Stimulated activated effector memory CD8-positive, alpha-beta T cell treated with anti-CD3 and anti-CD28 coated beads, Interleukin-12 subunit alpha, Interleukin-12 subunit beta, amount 100 ng/mL, for 72 hours (primary cell): ENCODE measurements at places on chromosomes 1 and 21.
A peak's percentile ranks its signal among the peaks of the same experiment; 100 is the strongest.

- no peak for DNase-seq
Measured at GRCh38 chr1:66607458-66607857, 73.5 kb downstream of the SGIP1 start.

DNA sequence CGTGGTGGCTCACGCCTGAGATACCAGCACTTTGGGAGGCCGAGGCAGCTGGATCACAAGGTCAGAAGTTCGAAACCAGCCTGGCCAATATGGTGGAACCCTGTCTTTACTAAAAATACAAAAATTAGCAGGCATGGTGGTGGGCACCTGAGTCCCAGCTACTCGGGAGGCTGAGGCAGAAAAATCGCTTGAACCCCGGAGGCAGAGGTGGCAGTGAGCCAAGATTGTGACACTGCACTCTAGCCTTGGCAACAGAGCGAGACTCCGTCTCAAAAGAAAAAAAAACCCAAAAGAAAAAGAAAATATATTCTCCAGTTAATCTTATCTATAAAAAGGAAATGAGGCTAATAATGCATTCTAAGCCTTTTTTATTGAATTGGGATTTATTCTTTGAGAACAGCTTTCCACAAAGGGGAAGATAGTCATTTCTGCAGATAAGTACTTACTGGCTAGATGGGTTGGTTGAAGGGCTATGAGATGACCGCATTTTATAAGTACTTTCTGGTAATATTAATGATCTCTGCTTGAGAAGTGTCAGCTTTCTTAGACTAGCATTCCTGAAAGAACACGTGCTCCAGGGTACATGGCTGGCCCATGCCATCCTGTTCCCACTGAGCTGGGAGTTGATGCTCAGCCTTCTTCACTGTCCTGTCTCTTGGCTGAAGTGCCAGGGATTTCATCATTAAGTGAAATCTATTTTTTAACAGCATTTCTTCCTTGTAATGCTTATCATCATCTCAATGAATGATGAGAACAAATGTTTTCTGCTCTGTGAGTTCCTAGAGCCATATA, 57.9 kb downstream of the SASS6 start:
- no peak for DNase-seq

- no peak for DNase-seq
Measured at GRCh38 chr1:46021046-46021996, 111.1 kb downstream of the PIK3R3 start.

- DNase-seq: no peak
Measured at GRCh38 chr21:38938343-38938742, 132.6 kb downstream of the ETS2 start.

DNA sequence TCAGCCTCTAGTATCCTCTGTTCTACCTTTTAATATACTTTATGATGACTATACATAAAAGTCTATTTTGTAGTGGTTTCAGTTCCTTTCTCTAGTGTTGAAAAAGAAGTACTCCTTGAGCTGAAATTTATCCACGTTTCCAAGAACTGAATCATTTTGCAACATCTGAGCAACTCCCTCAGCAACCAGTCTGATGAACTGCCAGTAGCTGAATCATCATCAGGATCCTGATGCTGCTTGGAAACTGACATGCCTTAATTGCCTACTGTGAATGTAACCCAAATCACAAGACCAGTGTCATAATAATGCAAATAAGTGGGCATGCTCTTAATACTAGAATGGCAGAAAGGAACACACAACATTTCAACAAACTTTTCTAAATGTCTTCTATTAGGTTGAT, 103.3 kb downstream of the CYYR1 start:
- DNase-seq: no peak

- DNase-seq: no peak
Measured at GRCh38 chr1:210663730-210664573, 335.2 kb downstream of the HHAT start.

GRCh38 chr1:42937836-42938644, 20.6 kb downstream of the SLC2A1 start:
- no peak for DNase-seq

- no peak for DNase-seq
Measured at GRCh38 chr1:9269721-9270120, 23.0 kb upstream of the SPSB1 start.

DNA sequence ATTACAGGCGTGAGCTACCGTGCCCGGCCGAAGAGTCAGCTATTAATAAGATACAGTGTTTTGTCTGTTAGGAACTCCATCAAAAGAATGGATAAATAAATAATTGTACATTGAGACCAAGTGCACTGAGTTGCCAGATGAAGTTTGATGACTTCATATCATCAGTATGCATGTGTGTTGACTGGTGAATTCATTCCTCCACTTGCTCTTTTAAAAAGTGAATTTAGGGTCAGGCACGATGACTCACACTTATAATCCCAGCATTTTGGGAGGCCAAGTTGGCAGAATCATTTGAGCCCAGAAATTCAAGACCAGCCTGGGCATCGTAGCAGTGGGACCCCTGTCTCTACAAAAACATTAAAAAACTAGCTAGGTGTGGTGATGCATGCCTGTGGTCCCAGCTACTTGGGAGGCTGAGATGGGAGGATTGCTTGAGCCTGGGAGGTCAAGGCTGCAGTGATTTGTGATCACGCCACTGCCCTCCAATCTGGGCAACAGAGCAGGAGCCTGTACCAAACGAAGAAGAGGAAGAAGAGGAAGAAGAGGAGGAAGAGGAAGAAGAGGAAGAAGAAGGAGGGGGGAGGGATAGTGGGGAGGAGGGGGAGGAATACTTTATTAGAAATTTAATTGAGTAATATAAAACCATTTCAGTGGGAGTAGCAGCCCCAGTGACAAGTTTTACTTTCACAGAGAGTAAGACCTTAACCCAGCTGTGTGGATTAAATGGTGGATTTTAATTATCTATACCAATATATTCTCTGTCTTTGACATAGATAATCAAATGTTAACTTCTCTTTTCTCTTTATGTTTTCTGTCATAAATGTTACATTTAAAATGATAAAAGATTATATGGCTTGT, 74.9 kb downstream of the CCDC18 start:
- DNase-seq: no peak

DNA sequence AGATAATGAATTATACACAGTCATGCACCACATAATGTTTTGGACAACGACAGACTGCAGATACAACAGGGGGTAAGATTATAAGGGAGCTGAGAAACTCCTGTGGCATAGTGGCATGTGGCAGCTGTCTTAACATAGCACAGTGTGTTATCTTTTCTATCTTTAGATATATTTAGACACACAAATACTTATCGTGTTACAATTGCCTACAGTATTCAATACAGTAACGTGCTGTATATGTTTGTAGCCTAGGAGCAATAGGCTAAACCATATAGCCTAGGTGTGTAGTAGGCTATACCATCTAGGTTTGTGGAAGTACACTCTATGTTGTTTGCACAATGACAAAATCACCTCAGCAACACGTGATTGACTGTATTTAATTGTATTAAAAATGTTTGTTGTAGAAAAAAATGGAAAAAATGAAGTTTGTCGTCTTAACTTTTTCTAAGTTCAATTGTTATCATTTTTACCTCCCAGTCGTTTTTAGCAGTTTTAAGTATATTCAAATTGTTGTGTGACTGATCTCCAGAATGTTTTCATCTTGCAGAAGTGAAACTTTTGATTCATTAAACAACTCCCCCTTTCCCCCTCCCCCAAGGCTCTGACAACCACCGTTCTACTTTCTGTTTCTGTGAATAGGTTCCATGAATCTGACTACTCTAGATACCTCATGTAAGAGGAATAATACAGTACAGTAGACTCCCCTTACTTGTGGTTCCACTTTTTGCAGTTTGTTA, 351.0 kb upstream of the B3GALT2 start:
- peak; percentile 74 for DNase-seq

DNA sequence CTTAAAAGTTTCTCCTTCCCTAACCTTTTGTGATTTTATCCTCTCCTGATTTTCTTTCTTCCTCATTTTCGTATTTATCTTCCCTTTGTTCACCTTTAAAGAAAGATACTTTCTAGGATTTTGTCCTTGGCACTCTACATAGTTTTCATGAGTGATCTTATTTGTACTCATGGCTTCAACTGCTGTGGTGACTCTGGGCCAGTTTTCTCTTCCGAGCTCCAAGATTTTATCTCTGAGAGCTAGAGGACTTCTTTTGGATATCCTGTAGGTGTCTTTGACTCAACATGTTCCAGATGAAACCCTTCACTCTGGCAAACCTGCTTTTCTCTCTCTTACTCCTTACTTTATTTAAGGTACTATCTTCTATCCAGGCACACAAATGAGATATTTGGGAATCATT, 53.7 kb upstream of the MACF1 start:
- DNase-seq: no peak

GRCh38 chr1:54583871-54584270, 35.8 kb downstream of the ACOT11 start:
- no peak for DNase-seq

GRCh38 chr21:42358937-42359336, 7.4 kb downstream of the TFF1 start:
- no peak for DNase-seq
